ENCODE measurements at places on chromosomes 6 and 20.

DNA sequence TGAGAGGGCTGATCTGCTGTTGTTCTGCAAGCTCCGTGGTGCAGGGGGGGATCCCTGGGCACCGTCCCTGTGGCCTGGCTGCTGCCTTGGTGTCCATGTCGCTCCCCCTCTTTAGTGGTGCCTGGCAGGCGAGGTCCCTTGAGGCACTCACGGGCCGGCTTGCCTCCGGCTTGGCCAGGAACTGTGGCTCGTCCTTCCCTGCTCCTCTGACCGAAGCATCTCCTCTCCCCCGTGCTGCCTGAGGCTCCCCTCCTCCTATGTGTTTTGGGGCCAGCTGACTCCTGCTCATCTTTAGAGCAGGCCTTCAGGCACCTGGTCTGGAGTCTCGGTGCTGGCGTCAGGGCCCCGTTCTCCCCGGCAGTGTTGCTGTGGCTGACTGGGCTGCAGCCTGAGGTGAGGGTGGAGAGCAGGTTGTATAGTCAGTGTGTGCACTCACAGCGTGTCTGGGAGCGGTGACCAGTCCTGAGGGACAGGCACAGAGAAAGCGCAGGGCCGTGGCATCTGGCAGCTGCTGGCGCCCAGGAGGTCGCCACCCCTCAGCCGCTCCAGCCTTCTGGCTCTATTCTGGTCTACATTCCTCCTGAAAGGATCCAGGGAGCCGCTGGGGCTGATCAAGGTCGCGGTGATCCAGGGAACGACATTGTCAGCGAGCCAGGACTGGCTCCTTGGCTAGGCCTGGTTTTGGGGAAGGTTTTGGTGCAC, 43.7 kb downstream of the PYGB start:
- no peak for DNase-seq

- DNase-seq, result no peak
These were observed 192.4 kb downstream of the BMP2 start for GRCh38 chr20:6959900-6960312.

DNA sequence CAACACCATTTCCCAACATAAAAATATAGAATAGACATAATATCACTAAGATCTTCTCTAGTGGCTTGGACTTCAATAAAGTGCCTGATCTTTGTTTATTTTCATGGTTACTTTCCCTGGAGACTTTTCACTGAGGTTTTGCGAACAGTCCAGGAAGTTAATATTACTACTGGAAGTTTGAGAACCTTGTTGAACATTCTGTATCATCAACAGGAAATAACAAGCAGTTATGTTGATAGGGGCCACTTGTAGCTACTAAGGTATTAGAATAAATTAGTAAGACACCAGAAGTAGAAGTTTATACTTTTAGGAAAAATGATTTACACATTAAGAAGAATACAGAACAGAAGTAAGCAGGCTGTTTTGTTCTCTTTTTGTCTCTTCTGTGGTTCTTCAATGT, 180.2 kb downstream of the TFAP2B start:
- no peak for DNase-seq

- DNase-seq, result no peak
These were observed 164.1 kb downstream of the SYNDIG1 start for GRCh38 chr20:24633521-24633920.

DNA sequence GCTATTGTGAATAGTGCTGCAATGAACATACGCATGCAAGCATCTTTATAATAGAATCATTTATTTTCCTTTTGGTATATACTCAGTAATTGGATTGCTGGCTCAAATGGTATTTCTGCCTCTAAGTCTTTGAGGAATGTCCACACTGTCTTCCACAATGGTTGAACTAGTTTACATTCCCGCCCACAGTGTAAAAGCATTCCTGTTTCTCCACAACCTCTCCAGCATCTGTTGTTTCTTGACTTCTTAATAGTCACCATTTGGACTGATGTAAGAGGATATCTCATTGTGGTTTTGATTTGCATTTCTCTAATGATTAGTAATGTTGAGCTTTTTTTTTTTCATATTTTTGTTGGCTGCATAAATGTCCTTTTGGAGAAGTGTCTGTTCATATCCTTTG, 208.7 kb downstream of the PHF3 start:
- DNase-seq, result no peak

GRCh38 chr6:84853901-84854300, 89.5 kb upstream of the TBX18 start:
- DNase-seq, result no peak

DNA sequence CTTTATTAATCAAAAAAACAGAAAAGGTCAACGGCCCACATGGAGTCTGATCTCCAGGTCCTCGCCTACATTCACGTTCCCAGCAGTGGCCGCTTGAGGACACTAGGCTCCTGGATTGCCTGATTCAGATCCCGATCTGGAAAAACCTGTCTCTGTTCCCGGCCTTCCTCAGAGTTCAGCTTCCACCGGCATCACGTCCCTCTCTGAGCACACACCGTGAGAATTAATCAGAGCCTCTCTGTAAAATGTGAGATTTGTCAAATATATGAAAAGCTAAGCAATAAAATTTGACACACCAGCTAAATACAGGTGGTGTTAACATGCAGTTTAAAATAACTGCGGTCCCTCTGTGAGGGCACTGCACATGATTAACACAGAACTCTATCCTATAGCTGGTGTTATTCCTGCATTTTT, 122.8 kb upstream of the COL21A1 start:
- DNase-seq, result no peak

DNA sequence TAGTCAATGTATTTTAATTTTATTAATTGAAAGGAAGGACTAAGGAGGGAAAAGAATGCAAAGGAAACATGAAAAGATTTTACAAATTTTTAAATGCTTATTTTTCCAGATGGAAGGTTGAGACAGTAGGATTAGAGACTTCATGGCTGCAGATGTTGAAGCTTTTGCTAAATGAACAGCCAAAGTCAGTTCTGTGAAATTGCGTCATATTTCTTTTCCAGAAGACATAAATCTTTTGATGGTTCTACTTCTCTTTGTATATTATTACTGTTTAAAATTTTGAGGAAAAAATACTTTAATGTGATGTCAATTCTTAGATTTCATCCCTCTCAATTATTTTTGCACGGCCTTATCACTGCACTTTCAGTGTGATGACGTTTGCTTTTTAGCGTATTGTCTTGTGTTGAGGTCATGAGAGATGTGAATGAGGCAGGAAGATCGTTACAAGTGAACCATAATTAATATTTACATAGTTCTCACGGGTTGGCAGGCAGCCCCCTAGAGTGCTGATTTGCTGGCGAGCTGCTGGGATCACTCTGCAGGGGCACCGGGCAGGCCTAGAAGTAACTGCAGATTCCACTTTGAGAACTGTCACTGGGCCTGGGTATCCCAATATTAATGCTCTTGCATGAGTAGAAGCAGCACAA, 158.1 kb downstream of the TBXT start:
- no peak for DNase-seq

DNA sequence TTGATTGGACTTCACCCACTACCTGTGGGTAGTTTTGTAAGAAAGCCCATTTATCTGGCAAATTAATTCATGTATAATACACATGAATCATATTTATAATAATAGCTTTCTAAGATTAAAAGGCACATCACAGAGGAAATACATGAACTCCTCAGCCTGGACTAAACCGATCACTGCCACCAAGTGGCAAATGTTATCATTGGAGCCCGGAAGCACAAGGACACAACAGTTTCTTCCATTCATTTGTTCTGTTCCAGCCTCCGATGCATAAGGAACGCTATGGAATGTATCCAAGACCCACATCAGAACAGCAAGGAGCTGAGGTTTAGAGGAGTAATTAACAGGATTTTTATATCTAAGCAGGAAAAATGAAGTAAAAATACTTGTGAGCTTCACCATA, 13.9 kb upstream of the IPCEF1 start:
- DNase-seq, result no peak

DNA sequence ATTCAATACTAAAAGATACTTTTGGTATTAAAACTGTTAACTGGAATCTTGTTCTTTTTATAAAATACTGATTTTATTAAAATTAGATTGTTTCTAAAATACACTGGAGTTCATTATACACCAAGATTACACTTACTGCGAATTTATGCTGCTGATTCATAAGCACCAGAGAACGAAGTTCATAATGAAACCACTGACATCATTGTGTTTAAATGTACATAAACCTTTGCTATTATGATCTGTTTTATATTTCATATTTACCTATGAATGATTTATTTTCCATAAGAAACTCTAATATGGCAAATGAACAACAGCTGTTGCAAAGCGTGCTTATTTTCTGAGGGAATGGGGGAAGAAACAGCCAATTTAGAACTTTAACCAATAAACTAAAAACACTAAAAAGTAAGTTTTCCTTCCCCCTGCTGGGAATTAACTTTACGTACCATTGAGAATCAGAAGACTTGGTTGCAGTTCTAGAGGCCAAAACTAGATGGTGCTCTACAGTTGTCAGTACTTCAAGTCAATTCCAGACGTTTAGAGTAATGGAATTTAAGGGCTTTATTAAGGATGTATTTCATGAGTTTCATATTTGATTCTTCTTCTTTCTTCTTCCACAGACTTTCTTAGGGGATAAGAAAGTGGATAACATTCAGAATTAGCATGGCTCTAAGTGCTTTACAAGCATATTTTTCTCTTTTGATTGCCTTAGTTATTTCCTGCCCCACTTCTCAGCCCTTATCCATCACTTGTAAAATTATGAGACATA, 30.8 kb upstream of the COL19A1 start:
- no peak for DNase-seq

DNA sequence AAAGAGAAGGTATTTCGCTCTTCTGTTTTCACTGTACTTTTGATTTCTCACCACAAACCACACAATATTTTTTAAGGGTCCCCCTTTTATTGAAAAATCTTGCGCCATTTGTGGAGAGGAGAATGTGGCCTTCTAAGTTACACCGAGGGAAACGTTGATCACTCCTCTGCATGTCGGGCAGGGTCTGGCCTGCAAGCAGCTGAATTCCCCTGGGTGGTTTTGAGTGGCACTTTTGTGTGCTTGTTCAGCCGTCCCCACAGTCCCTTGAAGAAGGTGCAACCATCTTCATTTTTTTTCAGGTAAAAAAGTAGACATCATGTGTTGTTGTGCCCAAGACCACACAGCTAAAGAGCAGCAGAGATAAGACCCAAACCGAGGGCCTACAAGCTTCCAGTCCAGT, 6.1 kb downstream of the GPR31 start:
- DNase-seq, result no peak

GRCh38 chr20:14764511-14765369, 427.3 kb upstream of the FLRT3 start:
- DNase-seq, result no peak

GRCh38 chr6:168367285-168367751, 47.7 kb upstream of the DACT2 start:
- no peak for DNase-seq

- no peak for DNase-seq
These were observed 196.4 kb upstream of the TENT5A start for GRCh38 chr6:81948861-81949260.

DNA sequence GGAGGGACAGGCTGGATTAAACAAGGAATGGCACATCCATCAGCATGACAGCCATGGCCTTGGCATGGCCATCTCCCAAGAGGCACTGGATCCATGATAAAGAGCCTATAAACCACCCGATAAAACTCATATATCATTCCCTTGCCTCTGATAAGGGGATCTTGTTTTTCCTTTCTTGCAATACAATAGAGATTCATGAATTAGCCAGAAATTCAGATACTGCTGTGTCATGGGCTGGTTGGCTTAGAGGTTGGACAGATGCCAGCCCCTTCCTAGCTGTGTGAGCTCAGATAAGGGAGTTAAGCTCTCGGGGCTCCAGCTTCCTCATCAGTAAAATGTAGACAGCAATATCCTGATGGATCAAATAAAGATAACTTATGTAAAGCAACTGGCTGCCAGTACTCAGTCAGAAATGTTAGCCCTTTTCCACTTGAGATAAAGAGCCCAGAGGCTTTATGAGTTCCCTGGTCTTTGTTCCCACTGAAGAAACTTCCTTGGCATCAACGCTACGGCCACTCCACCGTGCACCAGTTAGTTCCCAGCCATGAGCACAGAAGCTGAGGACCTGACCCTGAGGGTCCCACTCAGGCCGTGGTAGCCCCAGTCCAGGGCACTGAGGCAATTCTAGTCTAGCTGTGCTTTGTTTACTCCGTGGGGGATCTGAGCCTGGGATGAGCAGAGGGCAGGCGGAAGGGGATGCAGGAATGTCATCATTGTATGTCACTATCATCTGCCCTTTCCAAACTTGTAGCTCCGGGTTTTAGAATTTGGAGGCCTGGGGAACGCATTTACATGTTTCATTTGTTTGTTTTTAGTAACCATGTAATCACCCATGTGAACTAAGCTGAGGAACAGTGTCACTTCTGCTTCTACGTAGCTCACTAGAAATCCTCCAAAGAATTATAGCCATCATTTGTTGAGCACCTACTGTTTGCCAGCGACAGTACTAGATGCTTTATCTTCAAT, 67.2 kb upstream of the TBC1D7 start:
- DNase-seq, result no peak

DNA sequence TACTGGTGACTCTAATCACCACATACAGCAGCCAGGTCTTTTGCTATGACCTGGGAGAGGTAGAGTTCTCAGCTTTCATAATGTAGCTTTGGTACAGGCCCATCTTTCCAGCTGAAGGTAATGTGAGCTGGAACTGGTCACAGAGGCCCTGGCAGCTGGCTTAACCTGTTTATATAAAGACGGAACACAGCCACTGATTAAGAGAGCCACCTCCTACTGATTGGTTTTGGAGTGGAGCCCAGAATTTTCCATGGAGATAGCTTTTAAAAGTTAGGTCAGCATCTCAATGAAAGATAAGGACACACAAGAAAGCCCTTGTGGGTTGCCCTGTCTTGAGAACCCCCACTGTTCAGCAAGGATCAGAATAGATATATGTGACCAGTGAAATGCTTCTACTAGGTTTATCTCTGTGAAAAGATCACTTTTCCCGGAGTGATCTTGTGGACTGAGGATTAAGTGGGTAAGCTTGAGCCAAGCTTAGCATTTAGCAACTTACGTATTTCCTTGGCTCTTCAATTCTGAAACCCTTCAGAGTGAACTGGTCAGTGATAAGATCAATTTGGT, 213.7 kb upstream of the CITED2 start:
- DNase-seq, result no peak

DNA sequence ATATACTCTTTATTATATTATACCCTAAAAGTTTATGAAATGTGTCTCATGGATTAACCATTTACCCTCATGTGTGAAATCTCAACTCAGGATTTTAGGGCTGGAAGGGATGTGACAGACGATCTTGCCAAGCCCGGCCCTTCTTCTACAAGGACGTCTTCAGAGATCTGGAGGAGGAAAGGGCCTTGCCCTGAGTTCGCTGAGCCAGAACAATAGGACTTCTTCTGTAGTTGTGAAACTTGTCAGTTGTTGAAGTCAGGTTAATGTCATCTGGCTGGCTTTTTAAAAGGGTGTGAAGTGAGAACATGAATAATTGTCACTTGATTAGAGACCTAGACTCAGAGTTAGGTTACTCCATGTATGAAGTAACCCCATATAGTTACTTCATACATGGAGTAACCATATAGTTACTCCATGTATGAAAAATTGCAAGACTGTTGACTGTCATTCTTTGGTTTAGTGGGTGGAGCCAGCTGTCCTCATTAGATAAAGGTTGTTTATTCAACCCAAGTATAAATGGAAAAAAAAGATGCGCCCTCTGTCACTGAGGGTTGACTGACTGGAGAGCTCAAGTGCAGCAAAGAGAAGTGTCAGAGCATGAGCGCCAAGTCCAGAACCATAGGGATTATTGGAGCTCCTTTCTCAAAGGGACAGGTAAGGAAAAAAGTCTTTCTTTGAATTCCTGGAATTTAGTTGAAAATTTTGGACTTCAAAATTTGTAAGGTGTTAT, at the start of gene ARG1:
TSS of gene ARG1 (plus strand) at position 541 of the 730 bp plus-strand sequence. CDS start at position 598, 57 bp downstream.
- DNase-seq, result no peak

- DNase-seq, result no peak
These were observed 268.4 kb downstream of the ADGRG6 start for GRCh38 chr6:142570221-142570671.
